Glomerular endothelial cell (primary cell): ENCODE measurements at places on chromosomes 7 and 10. TPM values are rescaled to one million over a fixed set of nuclear protein-coding genes. Genes with fewer than 3 reads are reported as not detected.

FXYD4 gene
- not detected in 2 replicates for total RNA-seq

COL28A1 gene
- total RNA-seq, result not detected in 2 replicates

RNF148 gene
- 1.2 TPM in 1 of 2 replicates, not detected in the other for total RNA-seq

H2AZ2 gene
- total RNA-seq, result 111 and 134 TPM in 2 replicates

PRSS37 gene
- total RNA-seq, result not detected in 2 replicates

SSBP1 gene
- 164 and 250 TPM in 2 replicates for total RNA-seq

DNA sequence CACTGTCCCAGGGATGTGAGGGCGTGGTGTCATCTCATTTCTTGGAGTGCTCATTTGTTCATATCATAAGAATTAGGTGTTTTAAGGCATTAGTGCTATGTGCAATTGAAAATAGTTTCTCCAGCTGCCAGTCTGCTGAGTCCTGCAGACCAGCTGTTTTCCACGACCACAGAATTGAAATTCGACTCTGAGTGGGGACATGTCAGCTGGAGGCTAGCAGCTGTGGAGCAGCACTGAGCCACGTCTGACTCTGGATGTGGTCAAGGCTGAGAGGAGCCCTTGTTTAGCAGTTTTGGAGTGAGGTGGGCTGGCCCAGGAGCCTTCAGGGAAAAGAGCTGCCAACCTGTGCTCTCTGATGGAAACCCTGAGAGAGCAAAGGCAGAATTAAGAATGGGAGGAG lies 156.3 kb upstream of the GRB10 start:
- no peak for DNase-seq

DNA sequence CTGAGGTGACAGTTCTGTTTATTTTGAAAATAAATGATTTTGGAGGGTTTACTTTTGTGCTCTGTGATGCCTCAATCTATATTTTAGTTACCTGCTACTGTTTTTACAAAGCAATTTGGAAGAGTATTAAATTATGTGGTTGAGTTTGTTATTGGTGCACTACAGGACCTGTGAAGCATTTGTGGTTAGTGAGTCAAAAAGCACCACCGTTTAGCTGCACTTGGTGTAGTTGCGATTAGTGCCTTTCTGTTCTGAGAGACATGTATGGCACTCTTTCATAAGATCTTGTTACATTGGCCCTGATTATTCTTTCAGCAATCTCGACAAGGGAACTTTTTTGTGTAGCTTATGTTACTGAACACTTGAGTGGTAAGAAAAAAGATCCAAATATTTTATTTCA lies 132.2 kb downstream of the BBS9 start:
- no peak for DNase-seq

GRCh38 chr7:47724335-47724982 lies 142.5 kb upstream of the TNS3 start:
- no peak for DNase-seq

DNA sequence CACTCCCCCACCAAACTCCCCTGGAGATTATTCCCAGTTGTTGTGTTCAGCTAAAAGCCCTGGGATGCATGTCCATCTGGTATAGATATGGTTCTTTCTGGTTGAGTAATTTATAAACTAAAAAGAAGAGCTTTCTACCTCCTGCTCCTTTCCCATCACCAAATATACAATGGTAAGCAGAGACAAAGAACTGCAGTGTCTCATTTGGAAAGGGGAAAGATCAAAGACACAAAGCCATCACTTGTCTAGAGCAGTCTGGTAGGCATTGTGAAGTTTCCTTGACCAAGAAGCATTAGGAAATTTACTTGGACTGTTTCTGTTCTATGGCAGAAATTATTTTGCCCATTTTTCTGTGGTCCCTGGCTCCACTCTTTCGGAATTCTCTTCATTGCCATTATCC lies 24.9 kb upstream of the PANK1 start:
- DNase-seq, result no peak

- DNase-seq, result no peak
These were observed 3.0 kb downstream of the STRIP2 start for GRCh38 chr7:129437190-129437589.

DNA sequence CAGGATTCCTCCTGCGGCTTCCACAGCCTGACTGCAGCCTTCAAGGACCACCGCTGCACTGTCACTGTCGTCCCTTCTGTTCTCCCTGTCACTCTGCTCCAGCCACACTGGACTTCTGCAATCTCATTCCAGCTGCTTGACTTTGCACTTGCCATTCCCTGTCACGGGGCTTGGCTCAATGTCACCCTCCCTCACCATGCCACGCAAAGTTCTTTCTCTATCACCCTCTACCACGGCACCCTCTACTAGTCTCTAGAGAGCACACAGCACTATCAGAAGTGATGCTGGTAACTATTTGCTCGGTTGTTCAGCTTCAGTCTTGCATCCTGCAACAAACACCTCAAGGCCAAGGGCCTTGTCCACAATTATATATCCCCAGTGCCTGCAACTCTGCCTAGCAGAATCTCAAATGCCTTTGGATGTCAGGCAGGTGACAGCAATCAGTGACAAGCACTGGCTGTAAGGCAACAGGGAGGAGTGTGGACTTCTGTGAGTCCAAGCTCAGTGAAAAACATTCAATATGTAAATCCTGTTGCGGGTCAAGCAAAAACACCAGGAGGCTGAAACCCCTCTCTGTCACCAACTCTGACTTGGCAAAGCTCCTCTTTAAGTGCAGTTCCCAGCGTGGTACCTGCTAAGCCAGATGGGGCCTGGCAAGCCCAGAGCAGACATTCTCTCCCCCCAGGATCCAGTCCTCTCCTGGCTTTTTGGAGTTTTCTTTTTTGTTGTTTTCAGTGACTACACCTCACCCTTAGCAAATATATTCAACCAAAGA lies 259.9 kb downstream of the FGFR2 start:
- DNase-seq, result no peak

DNA sequence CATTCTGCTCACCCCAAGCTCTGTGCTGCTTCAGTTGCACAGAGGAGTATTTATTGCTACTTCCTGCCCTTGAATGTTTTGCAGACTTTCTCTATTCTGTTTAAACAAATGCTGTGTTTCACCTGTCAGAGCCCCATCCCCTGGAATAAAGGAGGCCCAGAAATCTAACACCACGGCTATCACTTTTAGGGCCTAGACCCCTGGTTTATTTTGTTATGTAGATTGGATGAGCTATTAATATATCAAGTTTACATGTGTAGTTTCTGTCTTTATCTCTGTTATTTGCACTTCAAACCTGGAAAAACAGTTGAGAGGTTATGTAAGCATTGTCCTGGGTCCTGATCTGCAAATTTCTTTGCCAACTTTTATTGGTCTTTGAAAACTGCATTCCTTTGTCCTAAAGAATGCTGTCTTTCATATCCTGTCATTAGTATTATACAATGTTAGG lies 630.1 kb downstream of the PARD3 start:
- DNase-seq, result no peak

DNA sequence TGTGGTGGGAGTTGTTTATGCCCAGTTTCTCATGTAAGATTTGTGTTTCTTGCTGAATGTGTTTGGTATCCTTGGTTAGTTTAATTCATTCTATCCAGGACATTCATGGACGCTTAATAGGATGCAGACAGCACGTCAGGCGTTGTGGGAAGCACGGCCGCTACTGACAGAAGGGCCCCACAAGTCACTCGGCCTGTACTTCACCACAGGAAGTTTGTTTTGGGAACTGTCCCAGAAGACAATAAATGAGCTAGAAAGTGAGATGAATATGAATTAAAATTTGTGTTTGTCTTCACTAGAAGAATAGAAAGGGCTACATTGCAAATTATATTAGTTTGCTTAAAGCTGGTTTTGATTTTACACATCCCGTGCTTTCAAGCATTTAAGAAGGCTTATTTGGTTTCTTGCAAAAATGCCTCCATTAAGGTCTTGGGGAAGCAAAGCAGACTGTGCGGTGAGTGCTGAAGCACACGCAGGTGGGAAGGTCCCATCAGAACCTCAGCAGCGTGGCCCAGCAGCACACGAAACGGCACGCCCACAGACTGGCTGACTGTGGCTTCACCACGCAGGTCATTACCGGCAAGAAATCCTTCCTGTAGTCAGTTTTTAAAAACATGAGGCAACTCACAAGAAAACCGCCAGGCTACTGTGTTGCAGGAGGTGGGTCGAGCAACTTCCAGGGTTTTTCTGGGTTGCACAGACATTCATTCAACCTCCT lies 74.1 kb downstream of the VIPR2 start:
- no peak for DNase-seq

DNA sequence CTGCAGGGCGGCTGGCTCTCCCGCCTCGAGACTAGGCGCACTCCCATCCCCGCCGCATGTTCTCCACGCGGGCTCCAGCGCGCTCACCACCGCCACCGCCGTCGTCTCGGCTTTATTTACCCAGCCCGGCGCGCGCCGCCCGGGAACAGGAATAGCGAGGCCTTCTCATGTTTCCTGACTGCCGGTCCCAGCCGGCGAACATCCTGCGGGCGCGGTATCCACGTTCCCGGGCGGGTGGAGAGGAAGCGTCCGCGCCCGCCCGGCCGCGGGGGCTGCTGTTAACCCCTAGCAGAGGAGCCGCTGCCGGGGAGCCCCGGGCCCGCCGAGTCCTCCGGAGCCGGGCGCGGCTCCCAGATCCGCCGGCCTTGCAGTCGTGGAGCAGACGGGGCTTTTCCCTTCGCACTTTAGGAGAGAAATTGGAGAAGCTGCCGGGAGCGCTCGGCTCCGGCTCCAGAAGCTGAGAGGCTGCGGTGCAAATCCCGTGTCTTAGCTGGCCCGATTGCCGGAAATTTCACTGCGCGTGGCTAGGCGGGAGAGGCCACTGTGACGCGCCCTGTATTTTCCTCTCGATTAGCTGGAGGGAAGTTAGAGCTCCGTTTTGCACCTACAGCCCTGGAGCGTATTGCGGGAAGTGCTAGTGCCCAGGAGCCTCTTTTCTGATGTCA lies at the start of gene MKX:
Gene MKX (minus strand): TSS at position 88 of the 665 bp plus-strand sequence. CDS start 2,404 bp downstream, outside the sequence.
- DNase-seq, result no peak

- no peak for DNase-seq
These were observed 20.0 kb downstream of the KCNK18 start for GRCh38 chr10:117217196-117217761.

GRCh38 chr10:105075031-105075430 lies 433.9 kb downstream of the SORCS3 start:
- DNase-seq, result no peak

DNA sequence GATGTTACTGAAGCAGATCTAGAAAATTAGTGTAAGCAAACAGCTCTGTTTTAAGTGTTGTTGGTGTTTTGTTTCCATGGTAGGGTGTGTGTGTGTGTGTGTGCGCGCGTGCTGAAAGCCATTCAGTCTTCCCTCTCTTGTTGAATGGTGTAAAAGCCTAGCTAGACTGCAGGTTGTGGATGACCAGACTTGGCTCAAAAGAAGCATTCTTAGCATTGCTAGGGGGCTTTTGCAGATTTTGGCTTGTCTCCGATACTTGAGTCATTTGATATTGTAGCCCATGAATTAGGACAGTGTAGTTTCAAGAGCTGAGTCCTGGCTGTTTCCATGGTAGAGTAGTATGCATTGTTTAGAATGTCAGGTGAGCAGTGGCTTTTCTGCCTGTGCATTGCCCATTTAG lies 99.1 kb downstream of the SND1 start:
- no peak for DNase-seq
